Cardiac muscle cell (in vitro differentiated cells and primary cell): ENCODE measurements at places on chromosomes 6 and 20.

DNA sequence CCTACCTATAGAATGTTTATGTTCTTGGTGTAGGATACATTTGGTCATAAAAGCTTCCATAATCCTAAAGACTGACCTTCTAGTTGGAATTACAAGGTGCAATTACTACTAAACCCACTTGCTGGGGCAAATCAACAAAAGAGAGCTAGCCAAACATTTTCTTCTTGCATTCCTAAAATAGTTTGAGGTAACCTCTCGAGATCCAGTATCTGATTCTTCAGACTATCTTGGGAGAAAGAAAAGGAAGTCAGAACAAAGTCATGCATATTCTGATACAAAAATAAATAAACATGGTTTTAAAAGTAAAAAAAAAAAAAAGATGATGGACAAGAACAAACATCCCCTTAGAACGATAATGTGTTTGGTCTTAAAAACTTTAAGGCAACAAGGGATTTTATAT lies 294.2 kb upstream of the RSPO3 start:
- DNase-seq: no peak
- no peak overlapping the region for H3K27ac ChIP-seq
- H3K4me1 ChIP-seq: peaks cover 7% of the 10 kb centered on the region
- no peak overlapping the region for H3K4me3 ChIP-seq

DNA sequence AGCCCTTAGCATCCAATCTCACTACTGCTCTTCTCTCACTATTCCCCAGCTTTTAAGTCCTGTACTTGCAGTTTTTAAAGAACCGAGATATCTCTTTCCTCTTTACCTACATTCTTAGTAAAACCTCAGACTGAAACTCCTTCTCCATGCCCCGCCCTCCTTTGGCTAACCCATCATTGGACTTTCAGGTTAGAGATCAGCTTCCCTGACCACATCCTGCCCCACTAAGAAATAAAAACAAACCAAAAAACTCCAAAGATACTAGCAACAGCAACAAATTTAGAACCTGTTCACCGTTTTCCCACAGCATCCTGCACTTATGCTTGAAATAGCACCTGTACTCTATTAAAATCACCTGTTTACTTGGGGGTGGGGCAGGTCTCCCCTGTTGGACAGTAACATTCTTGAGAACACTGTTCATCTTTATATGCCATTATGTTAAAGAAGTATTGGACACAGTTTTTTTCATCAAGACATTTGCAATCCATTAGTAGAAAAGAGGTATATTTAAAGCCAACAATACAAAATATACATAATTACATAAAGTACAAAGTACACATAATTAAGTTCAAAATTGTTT lies 16.3 kb upstream of the SMAP1 start:
- no peak overlapping the region for H3K27ac ChIP-seq
- no peak overlapping the region for H3K4me3 ChIP-seq
- DNase-seq: no peak
- H3K4me1 ChIP-seq: no peaks in the 10 kb centered on the region

GRCh38 chr6:128808856-128809255 lies 74.1 kb upstream of the LAMA2 start:
- no peaks in the 10 kb centered on the region for H3K27me3 ChIP-seq
- no peak overlapping the region for H3K4me3 ChIP-seq
- no peaks in the 10 kb centered on the region for H3K4me1 ChIP-seq
- H3K36me3 ChIP-seq: no peaks in the 10 kb centered on the region

- no peak for DNase-seq
- no peaks in the 10 kb centered on the region for H3K27me3 ChIP-seq
- no peak overlapping the region for H3K4me3 ChIP-seq
- no peaks in the 10 kb centered on the region for H3K4me1 ChIP-seq
These were observed 23.5 kb downstream of the KIAA0408 start for GRCh38 chr6:127435626-127436220.

DNA sequence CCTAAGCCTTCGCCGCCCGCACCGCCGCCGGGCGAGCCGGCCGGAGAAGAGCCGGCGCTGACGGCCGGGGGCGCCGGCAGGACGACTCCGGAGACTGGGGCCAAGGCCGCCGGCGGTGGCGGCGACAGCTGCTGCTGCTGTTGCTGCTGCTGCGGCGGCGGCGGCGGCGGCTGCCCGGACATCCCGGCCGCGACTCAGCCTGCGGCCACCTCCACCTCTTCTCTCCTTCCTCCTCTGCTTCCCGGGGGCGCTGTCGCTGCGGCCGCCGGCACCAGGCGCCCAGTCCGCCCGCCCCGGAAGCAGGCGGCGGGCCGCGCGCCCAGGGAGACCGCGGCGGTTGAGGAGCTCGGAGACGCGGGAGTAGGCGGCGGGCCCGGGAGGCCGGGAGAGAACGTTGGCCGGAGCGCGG lies 307 bp downstream of the RANBP9 start:
- H3K27me3 ChIP-seq: peaks cover 2% of the 10 kb centered on the region
- DNase-seq: no peak
- H3K27ac ChIP-seq: peak overlapping the region; percentile 95
- no peaks in the 10 kb centered on the region for H3K36me3 ChIP-seq
- H3K4me3 ChIP-seq: peak overlapping the region; percentile 65

GRCh38 chr6:156740604-156741003 lies 36.6 kb upstream of the ARID1B start:
- H3K27me3 ChIP-seq: no peaks in the 10 kb centered on the region
- no peaks in the 10 kb centered on the region for H3K36me3 ChIP-seq
- no peak for DNase-seq
- H3K4me3 ChIP-seq: no peak overlapping the region
- H3K4me1 ChIP-seq: no peaks in the 10 kb centered on the region
- H3K27ac ChIP-seq: no peak overlapping the region

GRCh38 chr6:5090603-5091002 lies 5.5 kb downstream of the PPP1R3G start:
- H3K27me3 ChIP-seq: peaks cover 22% of the 10 kb centered on the region
- DNase-seq: no peak
- H3K27ac ChIP-seq: no peak overlapping the region
- peaks cover 15% of the 10 kb centered on the region for H3K4me1 ChIP-seq
- H3K4me3 ChIP-seq: no peak overlapping the region

GRCh38 chr20:5328268-5328667 lies 11.5 kb upstream of the PROKR2 start:
- H3K4me1 ChIP-seq: no peaks in the 10 kb centered on the region
- no peak overlapping the region for H3K27ac ChIP-seq
- peak; percentile 40 for DNase-seq
- H3K27me3 ChIP-seq: no peaks in the 10 kb centered on the region
- H3K4me3 ChIP-seq: no peak overlapping the region

GRCh38 chr20:21027569-21027968 lies 78.6 kb downstream of the LINC00237 start:
- no peaks in the 10 kb centered on the region for H3K4me1 ChIP-seq
- DNase-seq: no peak
- H3K27ac ChIP-seq: no peak overlapping the region
- H3K4me3 ChIP-seq: no peak overlapping the region
- H3K36me3 ChIP-seq: no peaks in the 10 kb centered on the region

- H3K36me3 ChIP-seq: no peaks in the 10 kb centered on the region
- no peak for DNase-seq
- no peak overlapping the region for H3K27ac ChIP-seq
- no peak overlapping the region for H3K4me3 ChIP-seq
- no peaks in the 10 kb centered on the region for H3K4me1 ChIP-seq
These were observed 136.7 kb downstream of the EYS start for GRCh38 chr6:65570340-65570739.

GRCh38 chr20:58179432-58180099 lies 48.9 kb downstream of the ANKRD60 start:
- H3K36me3 ChIP-seq: no peaks in the 10 kb centered on the region
- peaks cover 33% of the 10 kb centered on the region for H3K27me3 ChIP-seq
- peak; percentile 42 for DNase-seq
- H3K4me1 ChIP-seq: no peaks in the 10 kb centered on the region
- H3K4me3 ChIP-seq: no peak overlapping the region
- no peak overlapping the region for H3K27ac ChIP-seq

DNA sequence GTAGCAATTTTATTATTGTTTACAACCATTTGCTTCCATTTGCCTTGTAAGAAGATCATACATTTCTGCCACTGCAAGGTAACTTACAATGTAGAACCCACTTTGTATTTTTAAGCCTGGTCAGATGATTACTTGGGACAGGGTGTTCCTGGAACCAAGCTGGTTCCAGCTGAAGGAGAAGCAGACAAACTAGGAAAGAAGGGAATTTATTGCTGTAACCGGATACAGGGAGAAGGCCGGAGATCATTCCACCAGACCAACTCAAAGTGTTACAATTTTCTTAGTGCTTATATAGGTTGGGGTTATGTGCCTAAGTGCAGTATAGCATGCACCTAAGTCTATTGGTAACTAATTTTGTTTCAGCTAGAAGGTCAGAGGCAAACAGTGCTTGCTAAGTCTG lies 104.4 kb downstream of the MANEA start:
- DNase-seq: no peak
- no peak overlapping the region for H3K4me3 ChIP-seq
- no peaks in the 10 kb centered on the region for H3K4me1 ChIP-seq
- H3K27ac ChIP-seq: no peak overlapping the region
- H3K27me3 ChIP-seq: no peaks in the 10 kb centered on the region

DNA sequence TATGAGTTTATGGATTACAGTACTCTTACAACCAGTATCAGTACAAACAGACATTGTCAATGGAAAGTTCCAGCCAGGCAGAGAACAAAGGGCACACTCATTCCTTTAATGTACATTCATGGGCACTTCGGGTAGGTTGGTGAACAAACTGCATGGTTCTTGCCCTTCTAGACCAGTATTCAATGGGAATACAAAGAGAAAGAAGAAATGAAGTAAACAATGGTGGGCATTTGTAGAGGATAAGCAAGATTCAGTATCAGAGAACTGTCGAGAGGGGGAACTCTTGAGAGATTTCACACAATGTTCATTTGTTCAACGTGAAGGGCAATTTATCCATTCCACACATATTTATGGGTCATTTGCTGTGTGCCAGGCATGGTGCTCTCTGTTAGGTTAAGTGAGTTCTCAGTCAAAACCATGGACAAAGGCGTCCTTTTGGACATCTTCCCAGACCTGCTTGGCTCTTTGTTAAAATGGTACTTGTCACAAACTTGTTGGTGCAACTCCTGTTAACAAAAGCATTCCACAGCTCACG lies 714.8 kb downstream of the DHX35 start:
- H3K4me1 ChIP-seq: no peaks in the 10 kb centered on the region
- no peak overlapping the region for H3K4me3 ChIP-seq
- no peak overlapping the region for H3K27ac ChIP-seq
- H3K27me3 ChIP-seq: no peaks in the 10 kb centered on the region
- no peaks in the 10 kb centered on the region for H3K36me3 ChIP-seq
- no peak for DNase-seq

DNA sequence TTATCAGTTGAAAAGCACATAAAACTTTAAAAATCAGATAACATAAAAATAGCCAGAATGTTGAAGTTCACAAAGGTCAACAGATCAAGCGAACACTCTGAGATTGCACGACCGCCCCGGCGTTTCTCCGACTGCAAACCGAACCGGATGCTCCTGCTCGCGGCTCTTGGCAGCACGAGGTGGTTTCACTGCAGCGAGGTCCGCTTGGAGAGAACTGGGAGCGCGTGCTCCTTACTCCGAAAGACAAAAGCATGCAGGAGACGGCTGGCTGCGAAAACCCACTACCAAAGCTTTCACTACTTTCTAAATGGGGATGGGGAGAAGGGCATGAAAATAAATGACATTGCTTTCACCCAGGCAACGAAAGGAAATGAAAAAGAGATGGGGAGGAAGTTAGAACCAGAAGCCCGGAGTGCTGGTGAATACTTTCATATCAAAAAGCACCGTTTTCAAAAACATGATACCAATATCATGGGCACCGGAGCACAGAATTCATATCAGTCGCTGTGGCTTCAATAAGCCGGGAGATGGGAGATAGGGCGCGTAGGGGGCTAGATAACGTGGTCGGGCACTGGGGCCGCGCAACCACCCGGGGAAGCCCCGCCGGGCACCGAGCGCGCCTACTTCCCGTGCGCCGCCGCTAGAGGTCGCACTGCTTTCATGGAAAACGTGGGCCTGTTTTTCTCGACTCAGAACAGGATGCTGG lies 8.3 kb upstream of the ANKRD60 start:
- DNase-seq: peak; percentile 71
- H3K27me3 ChIP-seq: peaks cover 3% of the 10 kb centered on the region
- no peak overlapping the region for H3K27ac ChIP-seq
- H3K36me3 ChIP-seq: no peaks in the 10 kb centered on the region

DNA sequence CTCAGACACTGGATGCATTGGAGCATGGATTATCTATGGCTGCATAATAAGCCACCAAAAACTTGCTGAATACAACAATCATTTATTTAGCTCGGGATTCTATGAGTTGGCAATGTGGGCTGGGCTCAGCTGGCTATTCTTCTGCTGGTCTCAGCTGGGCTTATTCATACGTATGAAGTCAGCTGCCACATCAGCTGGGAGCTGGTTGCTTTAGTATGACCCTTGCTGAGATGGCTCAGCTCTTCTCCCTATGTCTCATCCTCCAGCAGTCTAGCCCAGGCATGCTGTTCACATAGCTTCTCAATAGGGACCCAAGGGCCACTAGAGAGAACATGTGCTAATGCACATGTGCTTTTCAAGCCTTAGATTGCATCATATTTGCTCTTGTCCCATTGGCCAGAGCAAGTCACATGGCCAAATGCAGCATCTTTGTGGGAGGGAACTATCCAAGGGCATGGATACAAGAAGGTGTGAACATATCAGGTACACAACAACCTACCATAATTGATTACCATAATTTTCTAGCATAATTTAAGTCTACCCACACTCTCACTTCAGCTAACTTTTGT lies 444.6 kb downstream of the KIF16B start:
- H3K4me1 ChIP-seq: no peaks in the 10 kb centered on the region
- H3K36me3 ChIP-seq: no peaks in the 10 kb centered on the region
- no peak overlapping the region for H3K4me3 ChIP-seq

DNA sequence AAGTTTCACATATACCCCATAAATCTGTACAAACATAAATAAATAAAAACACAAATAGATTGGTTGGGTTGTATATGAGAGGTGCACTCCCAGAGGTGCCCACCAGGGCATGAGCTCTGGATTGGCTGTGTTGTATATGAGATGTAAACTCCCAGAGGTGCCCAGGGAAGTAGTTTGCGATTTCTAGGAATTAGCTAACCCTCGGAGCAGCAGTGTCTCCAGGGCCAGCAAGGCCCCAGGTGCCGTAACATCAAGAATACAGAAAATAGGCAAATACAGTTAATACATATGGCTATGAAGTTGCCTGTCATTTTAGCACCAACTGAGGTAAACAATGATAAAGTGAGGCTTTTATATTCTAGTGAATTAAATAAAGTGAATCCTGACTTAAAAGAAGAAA lies 5.4 kb upstream of the GINM1 start:
- H3K4me1 ChIP-seq: peaks cover 4% of the 10 kb centered on the region
- DNase-seq: no peak
- no peak overlapping the region for H3K27ac ChIP-seq
- H3K4me3 ChIP-seq: no peak overlapping the region
- peaks cover 50% of the 10 kb centered on the region for H3K27me3 ChIP-seq

GRCh38 chr20:51528263-51529027 lies 14.1 kb downstream of the NFATC2 start:
- H3K4me3 ChIP-seq: no peak overlapping the region
- peaks cover 56% of the 10 kb centered on the region for H3K4me1 ChIP-seq
- no peaks in the 10 kb centered on the region for H3K36me3 ChIP-seq
- H3K27ac ChIP-seq: peak overlapping the region; percentile 77
- DNase-seq: no peak
